ENCODE measurements at places on chromosomes 11 and 22.

DNA sequence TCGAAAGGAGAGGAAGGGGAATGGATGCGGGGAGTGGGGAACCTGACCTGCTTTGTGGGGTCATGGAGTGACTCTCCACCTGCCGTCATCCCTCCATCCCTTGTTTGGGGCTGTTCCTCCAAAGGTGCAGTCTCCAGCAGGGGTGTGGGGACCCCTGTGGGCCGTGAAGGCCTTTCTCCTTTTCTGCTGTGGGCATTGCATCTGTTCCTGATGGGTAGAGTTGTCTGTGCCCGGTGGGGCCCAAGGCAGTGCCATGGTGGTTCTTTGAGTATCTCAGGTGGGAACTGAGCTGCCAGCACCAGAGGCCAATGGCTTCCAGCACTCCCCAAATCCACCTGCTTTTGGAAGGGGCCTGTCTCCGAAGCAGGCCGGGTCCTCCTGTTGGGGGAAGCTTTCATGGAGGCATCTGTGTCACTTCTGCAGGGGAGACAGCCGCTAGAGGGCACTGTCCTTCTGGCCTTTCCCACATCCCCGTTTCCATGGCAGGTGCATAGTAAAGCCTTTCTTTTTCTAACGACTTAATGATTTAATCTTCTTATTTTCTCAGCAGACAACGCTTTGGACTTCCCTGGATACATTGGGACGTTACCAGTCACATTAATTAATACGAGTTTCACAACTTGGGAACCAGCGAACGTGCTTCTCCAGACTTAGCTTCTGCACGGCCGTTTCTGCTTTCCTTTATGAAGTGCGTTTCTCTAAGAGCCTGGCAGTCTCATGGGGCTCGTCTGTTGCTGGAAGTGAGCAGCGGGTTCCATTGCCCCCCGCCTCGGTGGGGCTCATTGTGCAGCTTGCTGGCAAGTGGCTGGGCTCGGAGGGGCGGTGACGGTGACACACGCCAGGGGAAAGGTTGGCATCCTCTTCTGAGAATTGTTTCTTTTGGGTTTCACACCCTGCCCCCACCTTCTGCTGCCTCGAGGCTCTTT is 57.1 kb downstream of the PARVB start:
- H3K27ac ChIP-seq = no peak overlapping the region
- H3K27me3 ChIP-seq = no peaks in the 10 kb centered on the region
- peaks cover 15% of the 10 kb centered on the region for H3K4me1 ChIP-seq
- peak; percentile 35 for DNase-seq
- peaks cover 42% of the 10 kb centered on the region for H3K36me3 ChIP-seq
- H3K4me3 ChIP-seq = no peak overlapping the region

DNA sequence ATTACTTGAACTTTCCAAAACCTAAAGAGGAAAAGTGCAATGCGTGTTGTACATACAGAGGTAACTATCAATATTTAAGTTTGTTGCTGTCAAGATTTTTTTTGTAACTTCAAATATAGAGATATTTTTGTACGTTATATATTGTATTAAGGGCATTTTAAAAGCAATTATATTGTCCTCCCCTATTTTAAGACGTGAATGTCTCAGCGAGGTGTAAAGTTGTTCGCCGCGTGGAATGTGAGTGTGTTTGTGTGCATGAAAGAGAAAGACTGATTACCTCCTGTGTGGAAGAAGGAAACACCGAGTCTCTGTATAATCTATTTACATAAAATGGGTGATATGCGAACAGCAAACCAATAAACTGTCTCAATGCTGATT is 2.1 kb downstream of the ADM start:
- peaks cover 14% of the 10 kb centered on the region for H3K27me3 ChIP-seq
- H3K36me3 ChIP-seq = peaks cover 6% of the 10 kb centered on the region
- peaks cover 51% of the 10 kb centered on the region for H3K4me1 ChIP-seq
- peak overlapping the region; percentile 96 for H3K4me3 ChIP-seq
- DNase-seq = no peak

GRCh38 chr22:28952857-28953256 is 69.5 kb downstream of the ZNRF3 start:
- peaks cover 6% of the 10 kb centered on the region for H3K4me1 ChIP-seq
- peaks cover 4% of the 10 kb centered on the region for H3K36me3 ChIP-seq
- H3K27ac ChIP-seq = no peak overlapping the region
- H3K27me3 ChIP-seq = peaks cover 40% of the 10 kb centered on the region

GRCh38 chr22:46511151-46512038 is 26.0 kb downstream of the CELSR1 start:
- no peak overlapping the region for H3K4me3 ChIP-seq
- H3K27me3 ChIP-seq = peaks cover 21% of the 10 kb centered on the region
- H3K27ac ChIP-seq = no peak overlapping the region
- H3K4me1 ChIP-seq = peaks cover 10% of the 10 kb centered on the region
- H3K36me3 ChIP-seq = no peaks in the 10 kb centered on the region
- no peak for DNase-seq

DNA sequence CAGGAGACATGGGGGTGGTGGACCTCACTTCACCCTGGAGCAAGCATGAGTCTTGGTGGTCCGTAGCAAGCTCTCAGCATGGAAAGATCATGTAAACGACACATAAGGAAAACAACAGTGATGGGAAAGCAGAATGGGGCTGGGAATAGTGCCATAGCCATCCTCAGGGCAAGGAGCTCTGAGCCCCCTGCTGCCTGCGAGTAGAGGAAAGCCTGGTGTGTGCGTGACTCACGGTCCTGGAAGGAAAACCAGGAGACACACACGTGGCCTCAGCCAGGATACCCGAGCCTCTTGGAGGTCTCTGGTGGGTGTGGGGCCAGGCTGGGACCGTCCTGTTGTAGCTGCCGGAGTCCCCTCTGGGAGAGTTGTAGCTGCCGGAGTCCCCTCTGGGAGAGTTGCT is 12.4 kb downstream of the SHANK3 start:
- peaks cover 9% of the 10 kb centered on the region for H3K4me1 ChIP-seq
- peaks cover 9% of the 10 kb centered on the region for H3K27me3 ChIP-seq
- DNase-seq = no peak
- no peak overlapping the region for H3K4me3 ChIP-seq
- no peaks in the 10 kb centered on the region for H3K36me3 ChIP-seq

- H3K27me3 ChIP-seq = no peaks in the 10 kb centered on the region
- DNase-seq = peak; percentile 29
- peaks cover 36% of the 10 kb centered on the region for H3K4me1 ChIP-seq
- peaks cover 38% of the 10 kb centered on the region for H3K36me3 ChIP-seq
- no peak overlapping the region for H3K4me3 ChIP-seq
- no peak overlapping the region for H3K27ac ChIP-seq
These were observed 35.0 kb downstream of the PPFIBP2 start for GRCh38 chr11:7548659-7549274.

DNA sequence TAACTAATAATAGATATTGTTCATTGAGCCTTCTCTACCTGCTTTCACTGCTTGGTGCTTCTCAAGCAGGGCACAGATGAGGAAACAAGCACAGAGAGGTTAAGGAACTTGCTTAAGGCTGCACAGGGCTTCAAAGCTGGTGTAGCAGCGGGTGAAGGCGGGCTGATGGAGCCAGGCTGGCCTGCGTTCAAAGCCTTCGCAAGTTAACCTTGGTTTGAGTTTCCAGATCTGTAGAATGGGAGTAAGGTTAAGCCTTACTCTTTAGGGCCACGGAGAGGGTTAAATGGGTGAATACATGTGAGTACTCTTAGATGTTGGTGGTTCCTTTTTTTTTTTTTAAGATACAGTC is 36.2 kb upstream of the EIF3D start:
- peaks cover 14% of the 10 kb centered on the region for H3K4me1 ChIP-seq
- peaks cover 34% of the 10 kb centered on the region for H3K27me3 ChIP-seq
- no peaks in the 10 kb centered on the region for H3K36me3 ChIP-seq
- no peak overlapping the region for H3K27ac ChIP-seq

GRCh38 chr11:69515271-69516245 is 34.1 kb downstream of the LINC01488 start:
- H3K27me3 ChIP-seq = peaks cover 8% of the 10 kb centered on the region
- H3K36me3 ChIP-seq = peaks cover 18% of the 10 kb centered on the region
- H3K4me3 ChIP-seq = no peak overlapping the region
- DNase-seq = no peak

DNA sequence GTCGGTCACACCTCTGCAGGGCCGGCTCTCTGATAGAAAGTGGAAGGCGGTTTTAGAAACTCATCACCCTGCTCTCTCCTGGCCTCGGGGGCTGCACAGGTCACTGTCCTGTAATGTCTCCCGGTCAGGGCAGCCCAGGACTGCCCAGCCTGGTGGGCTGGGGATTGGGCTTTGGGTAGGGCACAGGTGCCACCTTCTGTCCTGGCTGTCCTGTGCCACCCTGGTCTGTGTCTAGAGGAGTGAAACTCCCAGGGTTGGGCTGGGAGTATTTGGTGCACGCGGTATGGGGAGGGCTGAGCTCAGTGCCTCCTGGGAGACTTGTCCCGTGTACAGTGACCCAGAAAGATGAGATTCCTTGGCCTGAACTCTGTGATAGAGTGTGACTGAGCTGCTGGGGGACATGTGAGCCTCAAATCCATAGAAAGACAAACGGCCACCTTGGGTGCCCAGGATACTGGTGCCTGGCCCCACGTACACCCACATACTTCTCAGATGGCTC is 17.8 kb downstream of the SART1 start:
- no peaks in the 10 kb centered on the region for H3K4me1 ChIP-seq
- no peaks in the 10 kb centered on the region for H3K27me3 ChIP-seq

DNA sequence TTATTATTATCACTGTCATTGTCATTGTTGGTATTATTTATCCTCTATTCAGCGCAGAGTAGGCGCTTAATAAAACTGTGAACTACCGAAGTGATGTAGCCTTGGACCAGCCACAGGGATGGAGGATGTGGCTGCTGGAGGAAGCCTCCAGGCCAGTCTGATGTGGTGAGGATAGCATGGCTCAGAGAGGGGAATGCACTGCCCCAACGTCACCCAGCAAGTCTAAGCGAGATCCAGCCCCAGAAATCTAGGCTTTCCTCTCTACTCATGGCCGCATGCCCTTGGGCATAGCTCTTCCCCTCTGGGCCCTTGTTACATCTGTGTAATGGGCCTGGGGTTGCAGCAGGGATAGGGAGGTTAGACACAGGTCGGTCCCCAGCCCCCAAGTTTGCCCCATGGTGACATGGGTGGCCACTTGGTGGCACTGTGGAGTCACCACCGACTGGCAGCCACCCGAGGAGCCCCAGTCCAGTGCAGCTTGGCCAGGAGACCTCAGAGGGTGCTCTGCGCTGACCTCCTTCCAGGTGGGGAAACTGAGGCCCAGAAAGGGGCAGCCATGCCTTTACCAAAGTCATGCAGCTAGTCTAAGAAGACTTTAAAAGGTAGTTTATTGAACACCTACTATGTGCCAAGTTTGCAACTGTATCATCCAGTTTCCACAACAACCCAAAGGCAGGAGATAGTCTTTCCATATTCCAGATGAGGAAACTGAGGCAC is 395.7 kb downstream of the MN1 start:
- no peak overlapping the region for H3K27ac ChIP-seq
- no peak for DNase-seq
- H3K27me3 ChIP-seq = peaks cover 29% of the 10 kb centered on the region
- no peak overlapping the region for H3K4me3 ChIP-seq

DNA sequence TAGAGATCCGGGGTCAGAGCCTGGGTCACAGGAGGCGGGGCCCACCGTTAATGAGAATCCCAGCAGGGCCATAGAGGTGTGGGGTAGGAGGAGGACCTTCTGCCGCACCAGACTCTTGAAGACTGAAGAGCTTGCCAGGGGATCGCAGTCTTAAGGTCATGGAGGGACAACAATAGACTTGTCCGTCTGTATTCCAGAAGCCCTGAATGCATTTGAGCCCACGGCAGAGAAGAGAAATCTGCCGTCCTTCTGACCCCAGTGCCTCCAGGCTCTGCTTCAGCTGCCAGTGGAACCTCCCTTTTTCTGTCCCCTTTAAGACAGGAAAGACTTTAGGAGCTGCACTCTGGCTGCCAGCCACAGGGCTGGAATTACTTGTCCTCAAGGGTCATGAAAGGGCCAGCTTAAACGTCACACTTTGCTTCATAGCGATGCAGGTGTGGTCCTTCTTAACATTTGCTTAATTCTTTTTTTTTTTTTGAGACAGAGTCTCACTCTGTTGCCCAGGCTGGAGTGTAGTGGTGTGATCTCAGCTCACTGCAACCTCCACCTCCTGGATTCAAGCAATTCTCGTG is 15.5 kb upstream of the ST3GAL4 start:
- H3K4me3 ChIP-seq = no peak overlapping the region
- H3K27me3 ChIP-seq = no peaks in the 10 kb centered on the region
- no peak overlapping the region for H3K27ac ChIP-seq
- H3K4me1 ChIP-seq = peaks cover 8% of the 10 kb centered on the region

DNA sequence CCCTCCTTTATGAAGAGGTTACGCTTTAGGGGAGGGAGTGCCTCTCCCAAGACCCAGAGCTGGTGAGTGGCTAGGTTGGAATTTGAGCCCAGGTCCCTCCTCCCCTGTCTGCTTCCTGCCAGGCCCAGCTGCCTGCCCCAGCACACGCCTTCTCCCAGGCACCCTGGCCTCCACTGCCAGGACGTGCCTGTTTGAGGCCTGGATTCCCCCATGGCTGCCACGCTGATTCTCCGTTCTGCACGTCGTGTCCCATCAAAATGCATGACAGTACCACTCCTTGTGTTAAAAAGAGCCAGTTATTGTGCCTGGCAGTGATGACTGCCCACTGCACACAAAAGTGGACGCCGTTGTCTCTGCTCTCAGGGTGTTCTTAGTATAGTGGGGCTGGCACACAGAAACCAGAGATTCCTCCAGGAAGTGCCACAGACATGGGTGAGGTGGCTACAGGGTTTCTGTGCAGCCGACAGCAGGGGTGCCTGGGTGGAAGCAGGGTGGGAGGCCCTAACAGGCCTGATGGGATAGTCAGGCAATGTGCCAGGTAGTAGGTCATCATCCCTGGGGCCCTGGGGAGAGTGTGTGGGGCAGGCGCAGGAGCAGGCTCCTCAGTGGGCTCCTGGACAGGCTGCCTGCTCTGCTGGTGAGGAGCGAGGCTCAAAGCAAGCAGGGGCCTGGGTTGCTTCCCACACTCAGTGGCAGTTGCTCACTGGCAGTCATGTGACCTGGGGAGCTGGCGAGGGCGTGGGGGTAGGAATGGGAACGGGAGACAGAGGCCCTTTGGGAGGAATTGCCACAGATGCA is 24.2 kb downstream of the MED15 start:
- peaks cover 19% of the 10 kb centered on the region for H3K36me3 ChIP-seq
- H3K27me3 ChIP-seq = no peaks in the 10 kb centered on the region
- H3K4me3 ChIP-seq = no peak overlapping the region
- peaks cover 45% of the 10 kb centered on the region for H3K4me1 ChIP-seq
- no peak for DNase-seq

GRCh38 chr11:126224647-126225294 is 13.2 kb downstream of the FAM118B start:
- H3K4me3 ChIP-seq = no peak overlapping the region
- no peak overlapping the region for H3K27ac ChIP-seq
- DNase-seq = no peak
- H3K36me3 ChIP-seq = peaks cover 12% of the 10 kb centered on the region
- peaks cover 6% of the 10 kb centered on the region for H3K4me1 ChIP-seq
- no peaks in the 10 kb centered on the region for H3K27me3 ChIP-seq

DNA sequence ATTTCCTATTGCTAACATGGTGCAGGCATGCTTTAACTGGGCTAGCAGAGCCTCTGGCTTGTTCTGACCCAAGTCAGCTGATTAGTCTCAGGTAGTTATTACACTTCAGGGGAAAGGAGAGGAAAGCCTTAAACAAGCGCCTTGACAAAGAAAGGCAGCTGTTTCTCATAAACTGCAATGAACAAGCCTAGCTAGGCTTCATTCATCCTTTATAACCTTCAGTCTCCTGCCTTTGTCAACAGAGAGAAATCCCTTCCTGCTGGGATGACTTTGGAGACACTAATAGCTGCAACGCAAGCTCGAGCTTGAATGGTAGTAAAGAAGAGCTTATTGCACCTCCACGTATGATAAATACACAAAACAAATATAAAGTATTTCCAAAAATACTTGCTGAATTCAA is 68.4 kb downstream of the CCDC34 start:
- no peaks in the 10 kb centered on the region for H3K4me1 ChIP-seq
- no peaks in the 10 kb centered on the region for H3K27me3 ChIP-seq
- peaks cover 3% of the 10 kb centered on the region for H3K36me3 ChIP-seq
- no peak overlapping the region for H3K4me3 ChIP-seq
- no peak for DNase-seq
